ENCODE measurements at places on chromosomes 12 and 14. TPM values are rescaled to one million over a fixed set of nuclear protein-coding genes. Genes with fewer than 3 reads are reported as not detected.
A peak's percentile ranks its signal among the peaks of the same experiment; 100 is the strongest.

- DNase-seq: no peak
Observed at GRCh38 chr12:111362687-111363475, 6.0 kb downstream of the PHETA1 start.

- DNase-seq: peak; percentile 59
Observed at GRCh38 chr12:6620137-6620884, 13.1 kb upstream of the CHD4 start.

DNA sequence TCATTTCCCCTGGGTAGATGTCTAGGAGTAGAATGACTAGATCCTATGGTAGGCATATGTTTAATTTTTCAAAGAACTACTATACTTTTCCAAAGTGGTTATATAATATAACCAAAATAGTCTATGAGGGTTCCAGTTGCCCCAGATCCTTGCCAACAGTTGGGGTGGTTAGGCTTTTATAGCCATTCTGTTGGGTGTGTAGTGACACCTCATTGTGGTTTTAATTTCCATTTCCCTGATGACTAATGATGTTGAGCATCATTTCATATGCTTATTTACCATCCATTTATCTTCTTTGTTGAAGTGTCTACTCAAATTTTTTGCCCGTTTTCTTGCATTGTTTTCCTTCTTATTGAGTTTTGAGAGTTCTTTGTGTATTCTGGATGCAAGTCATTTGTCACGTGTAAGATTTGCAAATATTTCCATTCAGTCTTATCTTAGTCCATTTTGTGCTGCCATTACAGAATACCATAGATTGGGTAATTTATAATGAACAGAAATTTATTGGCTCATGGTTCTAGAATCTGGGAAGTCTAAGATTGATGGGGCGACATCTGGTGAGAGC is 4.7 kb downstream of the SYNE2 start:
- DNase-seq: no peak

- no peak for DNase-seq
Observed at GRCh38 chr12:115297445-115297844, 613.5 kb upstream of the TBX3 start.

GRCh38 chr12:106764738-106765137 is 9.7 kb upstream of the RIC8B start:
- DNase-seq: no peak

DNA sequence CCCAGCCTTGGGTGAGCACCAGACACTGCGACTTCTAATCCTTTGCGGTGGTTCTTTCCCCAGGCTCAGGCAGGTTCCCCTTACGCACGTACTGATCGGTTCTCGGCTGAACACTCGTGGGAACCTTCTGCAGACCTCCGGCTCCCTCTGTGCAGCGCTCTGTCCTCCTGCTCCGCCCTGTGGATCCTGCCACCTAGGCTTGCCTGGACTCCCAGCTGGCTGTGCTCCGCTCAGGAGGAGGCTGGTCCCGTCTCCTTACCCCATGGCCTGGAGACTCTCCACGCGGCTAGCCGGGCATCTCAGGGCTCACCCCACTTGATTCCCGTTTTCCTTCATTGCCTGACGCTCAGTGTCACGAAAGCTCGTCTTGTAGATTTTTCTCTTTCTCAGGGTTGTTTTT is 34.7 kb downstream of the TNFAIP2 start:
- peak; percentile 20 for DNase-seq

GRCh38 chr12:2482938-2483660 is 311.7 kb upstream of the FKBP4 start:
- DNase-seq: no peak

DNA sequence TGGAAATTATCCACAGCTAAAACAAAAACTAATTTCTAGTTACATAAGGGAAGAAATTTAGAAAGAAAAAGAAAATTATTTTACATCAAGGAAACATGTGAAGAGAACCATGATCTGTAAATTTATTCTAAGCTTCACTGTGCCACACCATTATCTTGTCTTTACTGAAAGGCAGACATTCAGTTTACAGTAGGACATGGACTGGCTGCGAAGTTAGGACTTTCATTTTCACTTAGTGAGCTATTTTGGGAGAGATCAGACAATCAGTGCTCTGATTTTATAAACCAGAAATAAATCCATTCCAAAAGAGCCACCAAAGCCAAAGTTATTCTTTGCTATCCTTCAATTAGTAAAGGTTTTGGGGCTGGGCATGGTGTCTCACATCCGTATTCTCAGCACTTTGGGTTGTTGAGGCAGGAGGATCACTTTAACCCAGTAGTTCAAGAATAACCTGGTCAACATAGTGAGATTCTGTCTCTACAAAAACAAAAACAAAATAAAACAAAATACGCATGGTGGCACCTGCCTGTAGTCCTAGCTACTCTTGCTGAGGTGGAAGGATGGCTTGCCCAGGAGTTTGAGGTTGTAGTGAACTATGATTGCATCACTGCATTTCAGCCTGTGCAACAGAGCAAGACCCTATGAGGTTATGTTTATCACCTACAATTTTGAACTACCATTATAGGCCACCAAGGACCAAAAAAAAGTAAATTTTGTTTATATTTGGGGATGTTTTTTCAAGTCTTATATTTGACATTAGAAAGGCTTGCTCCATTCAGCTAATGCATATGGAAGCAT is 1084.8 kb upstream of the ATXN7L3B start:
- DNase-seq: no peak

DNA sequence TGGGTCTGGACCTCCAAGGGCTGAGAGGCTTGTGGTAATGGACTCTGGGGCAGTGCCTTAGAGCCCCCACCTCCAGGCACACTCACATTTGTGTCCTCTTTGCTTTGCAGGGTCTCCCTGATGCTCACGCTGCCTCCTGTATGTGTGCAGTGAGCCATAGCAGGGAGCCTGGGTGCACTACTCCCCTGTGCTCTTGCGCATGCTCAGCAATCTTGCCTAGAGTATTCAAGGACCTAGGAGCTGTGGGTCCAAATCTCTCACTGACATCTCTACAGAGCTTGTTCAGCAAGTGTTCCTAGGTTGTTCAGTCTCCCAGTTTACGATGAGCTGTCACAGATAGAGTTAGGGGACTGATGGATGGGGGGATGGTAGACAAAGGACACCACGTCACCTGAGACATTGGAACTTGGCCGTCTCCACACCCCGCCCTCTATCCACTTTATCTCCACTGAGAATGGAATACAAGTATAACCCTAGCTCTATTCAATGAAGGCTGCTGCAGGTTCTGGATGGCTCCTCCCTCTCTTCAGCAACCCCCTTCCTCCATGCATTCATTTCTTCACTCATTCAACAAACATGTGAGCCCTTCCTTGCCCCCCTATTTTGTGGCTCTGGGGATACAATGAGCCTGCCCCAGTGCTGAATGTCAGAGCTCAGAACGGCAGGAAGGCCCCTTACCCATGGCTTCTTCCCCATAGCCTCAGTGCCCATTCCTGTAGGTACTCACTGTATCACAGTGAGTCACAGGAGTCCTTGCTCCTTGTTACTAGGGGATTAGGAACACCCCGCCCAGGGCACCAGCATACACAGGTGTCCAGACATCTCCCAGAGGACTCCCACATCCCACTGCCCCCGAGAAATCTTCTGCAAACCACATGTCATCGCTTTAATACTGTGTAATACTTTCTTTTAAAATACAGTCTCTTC is 31.2 kb downstream of the FIGNL2 start:
- no peak for DNase-seq

The GPR132 gene
- total RNA-seq: 32.6 TPM

Data from activated naive CD4-positive, alpha-beta T cell treated with anti-CD3 and anti-CD28 coated beads, Interleukin-2, amount 50 U/mL, for 72 hours (primary cell).